ENCODE measurements at places on chromosomes 5 and 9.
A peak's percentile ranks its signal among the peaks of the same experiment; 100 is the strongest.

DNA sequence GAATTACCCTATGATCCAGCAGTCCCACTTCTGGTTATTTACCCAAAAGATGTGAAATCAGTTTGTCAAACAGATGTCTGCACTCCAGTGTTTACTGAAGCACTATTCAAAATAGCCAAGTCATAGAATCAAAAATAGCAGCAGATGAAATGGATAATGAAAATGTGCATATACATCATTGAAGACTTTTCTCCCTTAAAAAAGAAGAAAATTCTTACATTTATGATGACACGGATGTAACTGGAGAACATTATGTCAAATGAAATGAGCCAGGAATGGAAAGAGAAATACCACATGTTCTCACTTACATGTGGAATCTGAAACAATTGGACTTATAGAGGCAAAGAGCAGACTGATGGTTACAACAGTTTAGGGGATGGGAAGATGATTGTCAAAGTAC, 21.5 kb upstream of the PLEKHG4B start:
- DNase-seq, result no peak

GRCh38 chr5:76471987-76472334, 68.9 kb downstream of the IQGAP2 start:
- DNase-seq, result no peak

GRCh38 chr5:88509403-88509802, 240.8 kb upstream of the TMEM161B start:
- DNase-seq, result no peak

GRCh38 chr9:91408475-91408874, 15.2 kb downstream of the NFIL3 start:
- no peak for DNase-seq

- no peak for DNase-seq
These were observed 1655.3 kb upstream of the C9orf72 start for GRCh38 chr9:29228558-29228957.

GRCh38 chr5:112549605-112550166, 130.6 kb upstream of the EPB41L4A start:
- no peak for DNase-seq

DNA sequence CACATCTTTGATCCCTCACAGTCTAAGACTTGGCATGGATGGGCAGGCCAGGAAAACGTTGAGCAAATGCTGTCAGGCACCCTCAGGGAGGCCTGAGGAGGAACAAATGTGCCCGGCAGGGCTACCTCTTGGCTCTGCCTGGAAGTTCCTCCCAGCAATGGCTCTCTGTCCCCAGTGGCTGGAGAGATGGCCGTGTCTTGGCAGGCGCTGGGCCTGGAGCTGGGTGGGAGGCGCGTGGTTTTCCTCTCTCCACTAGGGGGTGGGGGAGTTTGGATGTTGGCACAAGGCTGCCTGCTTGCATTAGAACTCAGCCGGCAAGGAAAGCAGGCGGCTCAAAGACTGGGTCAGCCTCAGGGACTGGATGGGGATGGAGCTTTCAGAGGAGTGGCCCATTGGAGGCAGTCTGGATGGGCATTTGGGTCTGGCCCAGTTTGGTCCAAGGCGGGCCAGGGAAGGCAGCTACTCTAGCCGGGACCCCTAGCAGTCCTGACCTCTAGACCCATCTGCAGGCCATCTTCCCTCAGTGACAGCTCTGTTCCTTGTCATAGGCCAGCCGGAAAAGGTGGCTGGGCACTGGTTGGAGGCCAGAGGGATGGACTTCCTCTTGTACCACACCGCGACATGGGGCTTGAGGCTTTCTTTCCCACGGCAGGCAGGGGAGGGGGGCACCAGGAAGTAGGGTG, 68.2 kb upstream of the STC2 start:
- DNase-seq, result peak; percentile 63
